Spleen (tissue), 13 donors: ENCODE measurements at places on chromosomes 5 and 9. TPM values are rescaled to one million over a fixed set of nuclear protein-coding genes. Genes with fewer than 3 reads are reported as not detected.

DNA sequence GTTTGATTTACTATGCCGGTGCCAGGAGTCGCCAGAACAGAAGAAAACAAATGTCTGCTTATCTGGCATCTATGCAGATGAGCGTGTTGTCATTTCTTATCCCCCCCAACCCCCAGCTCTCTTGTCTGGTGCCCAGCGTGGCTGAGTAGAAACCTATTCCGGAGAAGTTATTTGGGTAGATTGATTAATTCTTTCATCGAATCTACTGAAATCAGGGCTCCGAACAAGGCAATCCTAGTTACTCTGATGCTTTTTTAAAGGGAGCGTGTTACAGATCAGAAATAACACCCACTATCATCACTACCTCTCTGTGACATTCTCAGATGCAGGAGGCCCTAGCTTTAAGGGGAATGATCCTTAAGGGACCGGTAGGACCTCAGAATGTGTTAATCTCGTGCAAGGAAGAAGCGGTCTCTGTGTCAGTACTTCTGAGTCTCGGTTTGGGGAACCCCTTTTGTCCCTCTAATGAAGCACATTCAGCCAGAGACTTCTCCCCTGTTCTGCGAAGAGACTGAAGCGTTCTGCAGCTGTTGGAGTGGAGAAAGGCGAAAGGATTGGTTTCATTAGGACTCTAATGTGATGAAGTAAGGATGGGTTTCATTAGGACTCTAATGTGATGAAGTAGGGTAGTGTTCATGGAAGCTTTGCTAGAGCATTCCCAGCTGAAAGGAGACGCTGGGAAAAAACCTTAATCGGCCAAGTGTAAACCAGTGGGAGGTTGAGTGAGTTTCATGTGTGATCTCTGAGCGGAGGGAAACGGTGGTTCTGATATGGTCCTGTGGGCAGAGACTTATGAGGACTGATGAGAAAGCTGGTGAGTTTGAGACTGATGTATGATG lies 1.5 kb downstream of the PIP5K1B start:
- H3K36me3 ChIP-seq: no peaks in the 10 kb centered on the region
- peak overlapping the region; percentile 30 for H3K4me3 ChIP-seq
- peaks cover 24% of the 10 kb centered on the region for H3K27me3 ChIP-seq
- peaks cover 11% of the 10 kb centered on the region for H3K4me1 ChIP-seq

- H3K4me3 ChIP-seq: no peak overlapping the region
- H3K27me3 ChIP-seq: peaks cover 13% of the 10 kb centered on the region
- H3K36me3 ChIP-seq: no peaks in the 10 kb centered on the region
- H3K27ac ChIP-seq: no peak overlapping the region
- peaks cover 55% of the 10 kb centered on the region for H3K4me1 ChIP-seq
- DNase-seq: no peak
Observed at GRCh38 chr5:149683964-149684363, 46.1 kb upstream of the PPARGC1B start.

The TXNDC8 gene
- not detected for total RNA-seq

DNA sequence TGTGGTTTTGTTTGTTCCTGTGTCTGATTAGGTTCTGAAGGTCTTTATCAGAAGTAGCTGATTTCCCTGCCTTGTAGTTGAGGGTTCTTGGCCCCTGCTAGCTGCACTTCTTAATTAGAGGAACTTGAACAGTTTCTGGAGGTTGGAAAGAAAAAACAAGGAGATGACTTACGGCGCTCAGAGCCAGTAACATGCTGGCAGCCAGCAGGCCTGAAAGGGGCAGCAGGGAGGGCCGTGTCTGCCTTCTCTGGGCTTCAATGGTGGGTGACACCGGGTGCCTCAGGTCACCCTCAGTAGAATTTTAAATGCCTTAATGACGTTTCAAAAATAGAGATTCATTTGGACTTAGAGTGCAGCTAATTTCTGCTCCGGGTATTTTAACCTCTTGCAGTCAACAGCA lies 15.8 kb downstream of the UBE2QL1 start:
- H3K27ac ChIP-seq: no peak overlapping the region
- H3K4me1 ChIP-seq: no peaks in the 10 kb centered on the region
- H3K36me3 ChIP-seq: no peaks in the 10 kb centered on the region
- no peak overlapping the region for H3K4me3 ChIP-seq
- no peak for DNase-seq
- no peaks in the 10 kb centered on the region for H3K27me3 ChIP-seq

The WHRN gene
- total RNA-seq: 25.7 TPM

DNA sequence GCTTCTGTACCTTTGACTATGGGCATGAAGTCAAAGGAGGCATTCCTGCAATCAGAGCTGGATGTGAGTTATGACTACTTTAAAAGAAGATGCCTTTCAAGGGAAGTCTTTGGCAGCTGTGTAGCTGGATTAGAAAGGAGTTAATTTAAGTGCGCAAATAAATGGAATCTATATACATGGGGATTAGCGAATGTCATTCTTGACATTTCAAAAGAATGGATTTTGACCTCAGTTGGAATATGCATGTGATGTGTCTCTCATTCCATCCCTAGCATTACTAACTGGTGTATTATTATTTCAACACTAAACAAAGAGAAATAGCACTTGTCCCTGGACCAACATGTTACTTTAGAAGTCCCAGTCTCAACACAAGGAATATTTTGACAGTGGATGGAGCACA lies 359.6 kb upstream of the SLC24A2 start:
- H3K36me3 ChIP-seq: no peaks in the 10 kb centered on the region
- no peak for DNase-seq
- H3K4me1 ChIP-seq: no peaks in the 10 kb centered on the region
- H3K27ac ChIP-seq: no peak overlapping the region
- H3K4me3 ChIP-seq: no peak overlapping the region

DNA sequence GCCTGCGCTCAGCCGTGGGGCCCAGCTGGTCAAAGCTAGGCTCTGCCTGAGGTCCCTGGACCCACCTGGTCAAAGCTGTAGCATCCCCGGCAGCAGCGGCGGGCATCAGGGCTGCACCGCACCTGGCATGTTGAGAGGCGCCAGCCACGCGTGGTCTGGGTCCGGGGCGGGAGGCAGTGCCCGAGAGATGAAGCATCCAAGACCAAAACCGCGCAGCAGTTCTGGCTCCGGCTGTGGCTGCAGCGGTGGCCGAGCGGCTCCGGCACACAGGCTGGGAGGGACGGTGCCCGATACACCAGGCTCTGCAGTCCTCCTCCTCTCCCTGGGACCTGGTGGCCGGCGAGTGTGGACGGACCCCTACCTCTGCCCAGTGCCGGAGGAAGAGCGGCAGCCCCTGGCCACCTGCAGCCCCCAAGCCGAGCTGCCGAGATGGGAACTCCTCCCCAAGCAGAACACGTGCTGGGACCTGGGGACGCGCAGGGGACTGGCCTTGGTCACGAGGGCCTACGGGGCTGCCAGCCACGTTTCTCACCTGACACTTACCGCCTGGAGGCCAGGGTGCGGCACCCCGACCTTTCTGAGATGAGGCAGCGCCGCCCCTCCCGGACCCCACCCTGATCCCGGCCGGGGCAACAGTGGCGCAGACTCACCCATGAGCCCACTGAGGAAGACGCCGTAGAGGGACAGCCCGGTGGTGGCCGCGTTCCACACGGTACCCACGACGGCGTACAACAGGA lies 33.0 kb downstream of the SLC9A3 start:
- no peaks in the 10 kb centered on the region for H3K27me3 ChIP-seq
- H3K4me3 ChIP-seq: no peak overlapping the region
- H3K4me1 ChIP-seq: no peaks in the 10 kb centered on the region
- no peak for DNase-seq

DNA sequence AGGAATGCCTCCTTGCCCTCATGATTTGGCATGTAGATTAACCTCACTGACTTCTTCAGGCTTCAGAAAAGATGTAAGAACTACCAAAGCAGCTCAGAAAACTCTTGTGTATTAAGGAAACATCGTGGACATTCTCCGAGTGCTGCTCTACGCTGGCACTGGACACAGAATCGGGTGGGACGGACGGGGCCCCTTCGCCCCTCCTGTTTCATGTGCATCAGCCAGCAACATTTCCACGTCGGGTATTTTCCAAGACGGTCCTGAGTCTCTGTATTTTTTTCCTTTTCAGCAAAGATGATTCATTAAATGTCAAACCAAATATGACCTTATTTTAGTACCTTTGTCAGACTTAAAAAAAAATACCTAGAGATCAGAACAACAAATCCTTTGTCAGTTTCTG lies 583.6 kb downstream of the CCDC171 start:
- H3K27me3 ChIP-seq: no peaks in the 10 kb centered on the region
- no peak for DNase-seq
- no peak overlapping the region for H3K27ac ChIP-seq
- no peak overlapping the region for H3K4me3 ChIP-seq
- no peaks in the 10 kb centered on the region for H3K4me1 ChIP-seq

- no peak overlapping the region for H3K27ac ChIP-seq
- H3K4me1 ChIP-seq: no peaks in the 10 kb centered on the region
- no peaks in the 10 kb centered on the region for H3K27me3 ChIP-seq
Observed at GRCh38 chr5:163108351-163108750, 329.0 kb upstream of the CCNG1 start.

DNA sequence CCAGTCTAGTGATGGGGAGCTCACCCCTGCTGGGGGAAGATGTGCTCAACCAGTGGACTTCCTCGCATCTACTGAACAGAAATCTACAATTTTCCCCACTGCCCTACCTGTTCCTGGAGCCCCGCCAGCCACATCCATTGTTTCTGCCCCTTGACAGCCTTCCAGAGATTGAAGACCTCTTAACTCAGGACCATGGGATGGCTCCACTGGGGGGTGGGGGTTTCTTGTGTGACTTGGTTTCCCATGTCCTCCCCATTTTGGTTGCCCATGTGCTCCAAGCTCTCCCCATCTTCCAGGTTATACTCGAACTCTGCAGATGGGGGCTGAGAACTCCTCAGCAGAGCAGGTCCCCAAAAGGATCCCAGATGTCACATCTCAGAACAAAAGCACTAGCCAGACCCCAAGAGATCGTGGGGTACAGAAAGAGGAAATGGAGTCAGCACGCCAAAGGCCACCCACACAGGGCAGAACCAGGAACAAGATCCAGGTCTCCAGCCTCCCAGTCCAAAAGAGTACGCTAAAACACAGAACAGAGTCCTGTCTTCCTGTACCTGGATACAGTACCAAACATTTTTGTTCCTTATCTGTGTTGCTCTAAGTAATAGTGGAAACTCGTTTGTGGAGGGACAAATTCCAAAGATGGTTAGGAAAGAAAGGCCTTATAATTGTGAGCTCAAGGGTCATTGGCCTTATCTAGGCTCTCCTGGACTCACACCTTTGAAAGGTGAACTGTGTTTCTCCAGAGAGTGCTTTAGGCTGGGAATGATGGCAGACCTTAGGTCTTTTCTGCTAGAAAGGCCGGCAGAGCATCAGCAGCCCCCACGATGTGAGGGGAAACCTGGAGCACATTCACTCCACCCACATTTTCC lies 15.8 kb downstream of the CORO2A start:
- peak; percentile 41 for DNase-seq
- H3K27me3 ChIP-seq: no peaks in the 10 kb centered on the region
- H3K4me1 ChIP-seq: no peaks in the 10 kb centered on the region
- H3K27ac ChIP-seq: no peak overlapping the region
- no peak overlapping the region for H3K4me3 ChIP-seq
- no peaks in the 10 kb centered on the region for H3K36me3 ChIP-seq

DNA sequence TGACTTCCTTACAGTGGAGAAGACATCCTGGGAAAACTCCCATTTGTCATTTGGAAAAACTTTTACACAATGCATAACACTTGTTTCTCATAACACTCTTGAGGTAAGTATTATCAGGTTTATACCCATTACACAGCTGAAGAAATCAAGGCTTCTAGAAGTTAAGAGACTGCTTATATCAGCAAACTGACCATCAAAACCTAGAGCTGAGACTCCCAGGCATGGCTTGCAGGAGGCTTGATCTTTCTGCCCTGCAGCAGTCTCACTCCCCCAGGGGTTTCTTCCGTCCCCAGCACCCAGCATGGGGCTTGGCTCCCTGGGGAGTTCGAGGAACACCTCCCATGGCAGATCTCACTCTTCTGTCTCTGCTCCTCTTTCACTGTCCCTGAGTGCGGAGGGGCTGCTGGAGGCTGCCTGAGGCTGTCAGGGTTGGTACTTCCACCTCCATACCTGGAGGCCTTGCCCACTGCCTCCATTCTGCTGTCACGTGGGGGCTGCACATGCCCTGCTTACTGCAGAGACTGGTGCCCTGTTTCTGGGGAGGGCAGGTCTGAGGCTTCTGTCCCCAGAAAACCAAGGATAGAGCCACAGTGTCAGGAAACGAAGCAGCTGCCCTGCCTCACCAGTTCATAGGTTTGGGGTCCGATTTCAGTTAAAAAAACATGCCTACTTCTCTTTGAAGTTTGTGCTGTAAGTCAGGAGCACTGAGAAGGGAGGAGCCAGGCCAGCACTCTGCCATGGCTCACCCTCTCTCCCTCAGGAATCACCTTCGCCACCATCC lies 202.5 kb downstream of the PAX5 start:
- no peak overlapping the region for H3K4me3 ChIP-seq
- H3K36me3 ChIP-seq: no peaks in the 10 kb centered on the region
- H3K27ac ChIP-seq: no peak overlapping the region

- H3K27ac ChIP-seq: no peak overlapping the region
- DNase-seq: no peak
- peaks cover 8% of the 10 kb centered on the region for H3K4me1 ChIP-seq
- no peak overlapping the region for H3K4me3 ChIP-seq
- no peaks in the 10 kb centered on the region for H3K27me3 ChIP-seq
- H3K36me3 ChIP-seq: peaks cover 20% of the 10 kb centered on the region
Observed at GRCh38 chr9:126360073-126360472, 33.4 kb downstream of the MVB12B start.

GRCh38 chr5:14777187-14777586 lies 94.4 kb downstream of the ANKH start:
- no peak overlapping the region for H3K27ac ChIP-seq
- no peak for DNase-seq
- no peak overlapping the region for H3K4me3 ChIP-seq
- no peaks in the 10 kb centered on the region for H3K27me3 ChIP-seq

The FAM151B gene
- total RNA-seq: 5.4 TPM

The RNF183 gene
- not detected for total RNA-seq

The REEP2 gene
- total RNA-seq: not detected

The LCN9 gene
- total RNA-seq: not detected

DNA sequence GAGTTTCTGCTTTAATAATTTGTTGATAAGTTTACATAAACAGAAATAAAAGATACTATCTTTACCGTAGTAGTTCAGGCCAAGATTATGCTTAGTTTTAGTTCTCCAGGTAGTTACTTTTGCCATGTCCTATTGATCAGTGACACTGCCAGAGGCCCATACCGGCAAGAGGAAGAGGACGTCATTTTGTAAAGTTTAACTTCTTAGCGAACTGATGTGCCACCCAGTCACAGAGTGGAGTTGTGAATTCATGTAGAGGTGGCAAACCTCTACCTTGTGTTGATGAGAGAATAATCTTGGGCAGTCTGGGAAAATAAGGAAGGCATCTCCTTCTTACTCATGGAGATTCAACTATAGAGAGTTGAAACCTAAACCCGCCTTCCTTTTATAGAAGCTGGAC lies 21.8 kb downstream of the RGMB start:
- no peaks in the 10 kb centered on the region for H3K4me1 ChIP-seq
- H3K27me3 ChIP-seq: no peaks in the 10 kb centered on the region
- peaks cover 8% of the 10 kb centered on the region for H3K36me3 ChIP-seq
- no peak for DNase-seq
- H3K27ac ChIP-seq: no peak overlapping the region

The UBTD2 gene
- total RNA-seq: 13.0 TPM
